Fibroblast of lung (primary cell): ENCODE measurements at places on chromosomes 2 and 18. TPM values are rescaled to one million over a fixed set of nuclear protein-coding genes. Genes with fewer than 3 reads are reported as not detected.

YES1 gene
- total RNA-seq, result 49.5 and 79.6 TPM in 2 replicates

LYG1 gene
- 0.26 and 0.50 TPM in 2 replicates for total RNA-seq

FBXO15 gene
- total RNA-seq, result 0.77 and 0.83 TPM in 2 replicates

PROKR1 gene
- not detected in 2 replicates for total RNA-seq

MTHFD2 gene
- total RNA-seq, result 325 and 334 TPM in 2 replicates

DPP4 gene
- total RNA-seq, result 148 and 297 TPM in 2 replicates

SP140 gene
- total RNA-seq, result 0.26 and 0.33 TPM in 2 replicates

RBM43 gene
- 4.9 and 12.4 TPM in 2 replicates for total RNA-seq

ACVR1 gene
- total RNA-seq, result 30.8 and 42.9 TPM in 2 replicates
